Activated T-helper 1 cell treated with Interleukin-2 at 50 U/mL for 16 hours (primary cell): ENCODE measurements at places on chromosomes 11 and 22.

DNA sequence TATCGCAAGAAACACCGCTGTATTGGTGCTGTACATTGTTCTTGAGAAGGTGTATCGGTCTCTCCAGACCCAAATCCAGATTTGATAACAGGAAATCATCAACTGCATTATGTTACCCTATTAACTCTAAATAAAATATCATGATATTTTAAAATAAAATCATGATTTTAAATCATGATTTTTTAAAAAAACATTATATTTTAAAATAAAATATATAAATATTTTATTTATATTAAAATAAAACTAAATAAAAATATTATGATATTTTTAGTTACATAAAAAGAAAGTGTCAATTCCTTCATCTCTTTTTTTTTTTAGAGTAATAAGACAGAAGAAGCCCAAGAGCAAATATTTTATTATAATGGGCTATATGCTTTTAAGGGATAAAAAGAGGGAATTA is 27.6 kb downstream of the RBMXL2 start:
- DNase-seq = no peak

GRCh38 chr22:48920776-48921241 is 906.9 kb downstream of the BRD1 start:
- no peak for DNase-seq

- DNase-seq = no peak
Observed at GRCh38 chr11:945986-946385, 20.3 kb downstream of the AP2A2 start.

DNA sequence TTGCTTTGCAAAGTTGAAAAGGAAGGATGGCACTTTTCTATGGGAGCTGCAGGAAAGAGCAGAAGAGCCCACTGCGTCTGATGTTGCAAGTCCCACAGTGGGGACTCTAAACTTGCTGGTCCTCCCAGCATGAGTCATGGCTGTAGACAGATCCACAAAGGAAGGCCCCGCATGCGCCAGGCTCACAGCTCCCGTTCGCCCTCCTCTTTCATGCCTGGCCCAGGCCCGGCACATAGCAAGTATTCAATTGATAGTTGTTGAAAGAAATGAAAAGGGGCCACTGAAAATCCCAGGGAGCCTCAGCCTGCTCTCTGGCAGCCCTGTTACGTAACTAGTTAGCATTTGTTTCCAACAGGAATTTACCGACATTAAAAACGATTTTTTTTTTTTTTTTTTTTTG is 18.9 kb downstream of the AP1B1 start:
- no peak for DNase-seq

DNA sequence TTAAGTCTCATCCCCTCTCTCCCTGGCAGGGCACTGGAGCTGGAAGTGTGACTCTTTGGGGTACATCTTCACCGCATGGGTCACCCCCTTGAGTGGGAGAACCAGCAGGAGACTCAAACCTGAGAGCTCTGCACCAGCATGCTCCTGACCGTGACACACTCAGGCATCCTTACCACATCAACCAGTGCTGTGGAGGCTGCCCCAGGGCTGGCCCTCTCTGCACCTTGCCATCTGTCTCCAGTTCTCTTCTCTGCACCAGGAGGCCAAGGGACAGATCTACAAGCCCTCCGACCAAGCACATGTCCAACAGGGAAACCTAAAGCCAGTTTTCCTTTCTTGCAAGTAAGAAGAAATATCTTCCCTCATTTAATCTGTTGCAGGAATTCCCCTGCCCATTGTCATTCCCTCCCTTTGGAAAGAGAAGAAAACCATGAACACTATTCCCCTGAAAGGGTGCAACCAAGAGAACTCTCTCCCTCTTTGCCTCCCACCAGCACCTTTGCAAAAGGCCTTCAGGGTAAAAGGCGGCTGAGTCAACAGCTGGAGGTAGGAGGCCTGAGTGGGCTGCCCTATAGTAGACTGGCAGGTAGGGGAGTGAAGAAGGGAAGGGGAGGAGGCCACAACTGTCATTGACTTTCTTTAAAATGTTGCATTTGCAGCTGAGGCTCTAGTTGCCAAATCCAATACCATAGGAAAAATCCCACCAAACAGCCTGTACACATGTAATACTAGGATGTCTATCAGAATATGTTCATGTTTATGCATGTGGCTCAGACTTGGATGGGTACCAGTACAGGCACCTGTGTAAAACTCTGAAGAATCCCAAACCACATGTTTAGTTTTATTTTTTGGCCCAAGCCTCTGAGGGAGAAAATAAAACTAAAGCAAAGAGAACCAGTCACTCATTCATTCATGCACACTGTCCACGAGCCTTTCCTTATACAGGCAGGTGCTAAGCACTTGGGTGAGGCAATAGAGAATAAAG is 117.0 kb downstream of the WT1 start:
- DNase-seq = no peak

- DNase-seq = no peak
Observed at GRCh38 chr22:17272511-17272991, 53.3 kb upstream of the ADA2 start.

DNA sequence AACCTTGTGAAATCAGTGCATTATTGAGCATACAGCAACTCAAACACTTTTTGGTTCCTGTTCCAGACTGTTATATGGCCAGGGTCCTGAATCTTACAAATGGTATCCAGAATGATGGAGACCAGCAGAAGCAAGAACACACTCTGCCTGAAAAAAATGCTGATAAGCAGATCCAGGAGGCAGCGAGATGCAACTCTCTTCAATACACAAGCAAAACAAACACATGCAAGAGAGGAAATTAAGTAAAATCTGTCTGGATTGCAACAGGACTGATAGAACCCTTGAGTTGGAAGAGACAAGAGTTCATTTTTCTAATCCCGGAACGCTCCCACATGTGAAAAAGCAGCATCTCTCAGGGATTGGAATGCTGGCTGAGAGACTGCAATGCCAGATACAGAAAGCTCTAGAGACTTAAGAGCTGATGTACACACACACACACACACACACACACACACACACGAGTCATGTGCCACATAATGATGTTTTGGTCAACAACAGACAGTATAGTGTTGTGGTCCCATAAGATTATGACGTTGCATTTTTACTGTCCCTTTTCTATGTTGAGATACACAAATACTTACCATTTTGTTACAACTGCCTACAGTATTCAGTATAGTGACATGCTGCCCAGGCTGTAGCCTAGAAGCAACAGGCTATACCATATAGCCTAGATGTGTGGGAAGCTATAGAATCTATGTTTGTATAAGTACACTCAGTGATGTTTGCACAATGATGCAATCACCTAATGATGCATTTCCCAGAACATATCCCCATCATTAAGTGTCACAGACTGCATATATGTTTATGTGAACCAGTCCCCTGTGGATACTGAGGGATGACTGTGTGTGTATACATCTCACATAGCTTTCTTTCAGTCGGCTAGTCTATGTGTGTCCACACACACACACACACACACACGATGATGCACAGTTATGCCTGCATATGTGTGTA is 406.6 kb downstream of the LARGE1 start:
- no peak for DNase-seq

GRCh38 chr11:111469200-111469599 is 43.0 kb downstream of the BTG4 start:
- DNase-seq = no peak

DNA sequence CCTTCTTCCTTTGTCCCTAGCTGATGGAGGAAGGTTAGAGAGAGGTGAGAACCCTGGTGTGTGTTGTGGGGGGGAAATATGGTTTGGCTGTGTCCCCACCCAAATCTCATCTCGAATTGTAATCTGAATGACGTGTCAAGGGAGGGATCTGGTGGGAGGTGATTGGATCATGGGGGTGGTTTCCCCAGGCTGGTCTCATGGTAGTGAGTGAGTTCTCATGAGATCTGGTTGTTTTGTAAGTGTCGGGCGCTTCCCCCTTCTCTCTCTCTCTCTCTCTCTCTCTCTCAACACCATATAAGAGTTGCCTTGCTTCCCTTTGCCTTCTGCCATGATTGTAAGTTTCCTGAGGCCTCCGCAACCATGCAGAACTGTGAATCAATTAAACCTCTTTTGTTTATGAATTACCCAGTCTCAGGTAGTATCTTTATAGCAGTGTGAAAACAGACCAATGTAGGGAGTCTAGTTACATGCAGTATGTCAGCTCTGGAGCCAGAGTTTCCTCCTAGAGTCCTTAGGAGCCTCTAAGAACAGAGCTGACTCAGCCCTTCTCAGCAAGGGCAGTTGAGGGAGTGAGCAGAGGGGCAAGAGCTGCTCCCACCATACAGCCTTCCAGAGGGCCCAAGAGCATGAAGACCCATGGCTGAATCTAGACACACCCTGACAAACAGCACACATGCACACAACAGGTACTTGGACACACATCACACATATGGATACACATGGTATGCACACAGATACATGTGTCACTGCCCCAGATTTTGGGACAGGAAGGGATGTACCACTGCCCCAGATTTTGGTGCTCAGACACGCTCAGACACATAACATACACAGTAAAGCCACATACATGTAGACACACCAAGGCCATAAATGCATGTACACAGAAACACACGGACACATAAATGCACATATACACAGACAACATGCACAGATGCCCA is 12.9 kb upstream of the LRRC32 start:
- no peak for DNase-seq

GRCh38 chr11:130778705-130779104 is 137.6 kb downstream of the SNX19 start:
- DNase-seq = no peak

GRCh38 chr11:93490996-93491618 is 52.1 kb downstream of the SMCO4 start:
- DNase-seq = no peak

- DNase-seq = no peak
Observed at GRCh38 chr11:29305456-29306232, 711.2 kb downstream of the KCNA4 start.

DNA sequence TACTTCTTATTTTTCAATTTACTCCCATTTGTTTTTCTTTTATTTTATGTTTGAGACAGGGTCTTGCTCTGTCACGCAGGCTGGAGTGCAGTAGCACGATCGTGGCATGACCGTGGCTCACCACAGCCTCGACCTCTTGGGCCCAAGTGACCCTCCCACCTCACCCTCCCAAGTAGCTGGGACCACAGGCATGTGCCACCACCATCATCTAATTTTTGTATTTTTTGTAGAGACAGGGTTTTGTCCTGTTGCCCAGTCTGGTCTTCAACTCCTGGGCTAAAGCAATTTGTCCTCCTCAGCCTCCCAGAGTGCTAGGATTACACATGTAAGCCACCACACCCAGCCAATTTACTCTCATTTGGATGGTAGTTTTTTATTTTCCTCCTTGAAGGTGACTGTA is 679.3 kb upstream of the CCDC179 start:
- DNase-seq = no peak

GRCh38 chr11:78541537-78541936 is 33.1 kb downstream of the NARS2 start:
- no peak for DNase-seq

GRCh38 chr11:31240340-31240904 is 129.1 kb downstream of the DCDC1 start:
- no peak for DNase-seq

DNA sequence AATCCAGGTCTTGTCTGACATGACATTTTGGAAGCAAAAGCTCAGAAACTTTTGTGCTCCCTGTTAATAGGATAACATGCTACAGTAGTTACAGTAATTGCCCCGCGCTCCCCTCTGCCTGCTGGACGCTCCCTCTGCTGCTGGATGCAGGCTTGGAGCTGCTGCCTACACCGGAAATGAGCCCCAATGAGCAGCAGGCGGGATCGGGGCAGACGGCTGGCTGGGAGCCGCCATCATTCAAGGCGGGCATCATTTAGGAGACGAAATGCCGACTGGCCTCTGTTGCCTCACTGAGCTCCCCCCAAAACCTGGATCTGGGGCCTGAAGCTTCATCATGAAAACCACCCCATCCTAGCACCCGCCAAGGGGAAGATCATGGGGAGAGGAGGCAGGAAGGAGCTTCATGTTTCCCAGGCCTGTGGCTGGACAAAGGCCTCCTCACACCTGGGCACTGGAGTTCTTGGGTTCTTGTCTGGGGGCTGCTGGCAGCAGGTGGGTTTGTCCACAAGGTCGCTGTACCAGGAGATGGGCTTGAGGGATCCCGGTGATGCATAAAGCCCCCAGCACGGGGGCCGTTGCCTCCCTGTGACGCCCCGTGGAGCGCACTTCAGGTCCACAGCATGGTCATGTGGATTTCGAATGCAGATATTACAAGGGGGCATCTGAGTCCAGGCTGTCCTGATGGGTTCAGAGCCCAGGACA is 664.3 kb downstream of the BRD1 start:
- no peak for DNase-seq

- DNase-seq = no peak
Observed at GRCh38 chr11:31895926-31896325, 84.8 kb upstream of the PAX6 start.

- no peak for DNase-seq
Observed at GRCh38 chr11:94834911-94835593, 66.9 kb downstream of the AMOTL1 start.

DNA sequence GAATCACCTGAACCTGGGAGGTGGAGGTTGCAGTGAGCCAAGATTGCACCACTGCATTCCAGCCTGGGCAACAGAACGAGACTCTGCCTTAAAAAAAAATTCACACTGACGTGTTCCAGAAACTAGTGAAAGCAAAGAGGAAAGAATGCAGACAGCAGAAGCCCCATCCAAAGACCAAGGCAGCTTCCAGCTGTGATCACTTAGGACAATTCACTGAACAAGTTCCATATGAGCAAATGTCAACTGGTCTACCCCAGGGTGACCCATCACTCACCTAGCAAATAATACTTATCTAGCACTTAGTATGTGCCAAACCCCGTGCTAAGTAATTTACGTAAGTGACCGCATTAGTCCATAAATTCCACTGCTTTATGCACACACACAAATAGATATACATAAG is 138.9 kb downstream of the LARGE1 start:
- no peak for DNase-seq

- no peak for DNase-seq
Observed at GRCh38 chr22:43006016-43006505, 8.9 kb downstream of the PACSIN2 start.

DNA sequence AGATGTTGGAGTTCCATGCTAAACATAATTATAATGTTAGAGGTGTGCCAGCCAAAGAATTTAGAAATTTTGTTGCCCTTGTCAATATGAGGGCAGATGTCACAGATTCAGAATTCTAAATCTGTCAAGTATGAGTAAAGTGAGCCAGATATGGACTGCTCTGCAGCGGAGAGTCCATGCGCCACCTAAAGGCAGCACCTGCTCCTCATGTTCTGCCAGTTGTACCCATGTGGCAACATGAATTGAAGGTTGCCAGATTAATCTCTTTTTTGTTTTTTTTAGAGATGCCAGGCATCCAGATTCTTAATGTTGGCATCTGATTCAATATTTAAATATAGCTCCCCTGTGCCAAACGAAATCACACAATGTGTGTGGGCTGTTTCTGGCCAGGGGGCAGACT is 678.6 kb upstream of the ANO5 start:
- DNase-seq = no peak

DNA sequence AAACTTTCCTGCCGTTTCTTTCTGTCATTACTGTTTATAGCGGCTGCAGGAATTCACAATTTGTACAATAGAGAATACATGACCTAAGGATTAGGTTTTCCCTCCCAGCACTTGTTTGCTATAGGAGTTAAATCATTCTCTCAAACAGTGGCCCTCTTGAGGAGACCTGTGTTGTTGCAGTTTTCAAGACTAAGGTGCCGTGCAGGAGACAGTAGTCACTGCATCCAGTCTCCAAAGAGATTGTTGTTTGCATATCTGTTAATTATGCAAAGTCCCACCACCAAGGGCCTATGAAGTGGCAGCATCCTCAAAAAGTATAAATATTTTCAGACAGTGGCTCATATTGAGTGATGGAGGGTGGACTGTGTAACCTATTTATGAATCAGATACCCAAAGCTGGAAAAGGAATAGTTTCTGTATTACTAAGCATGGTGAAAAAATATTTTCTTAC is 2.3 kb downstream of the PRSS23 start:
- no peak for DNase-seq

- DNase-seq = no peak
Observed at GRCh38 chr11:92744929-92745585, 224.4 kb upstream of the MTNR1B start.
